ENCODE measurements at places on chromosomes 6 and 20.

GRCh38 chr6:27238010-27238983 is 9.2 kb upstream of the PRSS16 start:
- DNase-seq, result no peak

GRCh38 chr20:50733644-50734349 is 2.4 kb downstream of the PARD6B start:
- DNase-seq, result no peak

DNA sequence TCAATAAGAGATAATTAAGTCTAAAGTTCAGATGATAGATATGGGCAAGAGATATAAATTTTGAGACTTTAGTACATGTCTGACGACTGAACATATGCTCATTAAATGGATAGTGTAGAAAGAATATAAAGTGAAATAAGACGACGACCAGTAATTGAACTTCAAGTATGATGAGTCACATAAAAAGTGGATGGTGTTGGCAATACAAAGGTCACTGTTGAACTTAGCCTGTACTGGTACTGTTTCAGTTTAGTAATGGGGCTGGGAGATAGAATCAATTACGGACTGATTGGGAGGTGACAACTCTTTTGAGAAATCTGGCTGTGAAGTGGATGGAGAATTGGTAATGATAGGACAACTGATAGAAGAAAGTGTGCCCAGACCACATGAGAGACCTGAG is 68.1 kb downstream of the IBTK start:
- no peak for DNase-seq

DNA sequence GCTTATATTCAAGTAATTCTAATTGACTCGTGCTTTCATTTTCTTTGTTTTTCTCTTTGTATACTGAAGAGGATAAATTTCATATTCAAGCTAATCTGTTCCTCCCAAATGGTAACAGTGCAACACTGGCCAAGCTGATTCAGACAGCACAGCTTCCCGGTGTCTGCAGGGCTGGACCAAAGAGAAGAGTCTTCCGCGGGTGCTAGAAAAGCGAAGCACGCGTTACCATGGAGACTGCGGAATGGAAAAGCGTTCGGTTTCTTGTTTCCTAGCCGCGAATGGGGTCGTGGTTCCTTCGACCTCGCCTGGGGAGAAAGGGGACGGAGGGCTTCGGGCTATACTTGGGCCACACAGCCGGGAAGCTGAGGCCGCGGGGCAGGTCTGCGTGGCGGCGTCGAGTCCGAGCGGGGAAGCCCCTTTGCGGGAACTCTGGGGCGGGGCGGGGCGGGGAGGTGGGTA is 6.2 kb upstream of the ZNF311 start:
- peak; percentile 11 for DNase-seq

DNA sequence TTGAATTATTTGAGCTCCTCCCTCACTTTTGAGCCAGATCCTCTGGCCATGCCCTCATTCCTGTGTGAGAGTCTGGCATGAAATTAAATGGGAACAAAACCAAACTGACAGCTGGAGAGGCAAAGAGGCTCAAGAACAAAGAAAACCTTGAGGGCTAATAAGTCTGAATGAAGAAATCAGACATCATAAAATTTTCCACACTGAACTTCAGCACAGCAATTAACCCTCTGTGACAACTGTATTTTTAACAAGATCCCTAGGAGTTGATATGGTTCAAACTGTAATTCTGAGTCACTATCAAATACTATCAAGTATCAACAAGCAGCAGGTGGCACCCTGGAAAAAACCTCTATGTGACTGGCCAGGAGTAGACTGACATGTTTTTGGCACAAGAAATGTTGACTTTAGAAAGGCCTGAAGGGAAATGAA is 109.4 kb upstream of the EMILIN3 start:
- no peak for DNase-seq

GRCh38 chr6:124022641-124023040 is 219.0 kb downstream of the NKAIN2 start:
- DNase-seq, result no peak

Measured in stimulated activated CD4-positive, alpha-beta T cell treated with anti-CD3 and anti-CD28 coated beads, Interleukin-1b, Interleukin-23, amount 100 ng/mL, for 4 hours (primary cell).